Epithelial cell of alveolus of lung (primary cell): ENCODE measurements at places on chromosomes 11 and 22. TPM values are rescaled to one million over a fixed set of nuclear protein-coding genes. Genes with fewer than 3 reads are reported as not detected.

Gene ARHGAP8
- total RNA-seq = 1.7 and 2.6 TPM in 2 replicates

Gene GLB1L2
- 0.13 and 2.8 TPM in 2 replicates for total RNA-seq

Gene NXPE2
- total RNA-seq = not detected in 2 replicates

Gene SAA4
- total RNA-seq = not detected in 2 replicates

Gene SMIM35
- not detected in 2 replicates for total RNA-seq

Gene DBX1
- not detected in 2 replicates for total RNA-seq

Gene DEPDC5
- total RNA-seq = 8.7 and 15.1 TPM in 2 replicates
